ENCODE measurements at places on chromosomes 7 and 10. TPM values are rescaled to one million over a fixed set of nuclear protein-coding genes. Genes with fewer than 3 reads are reported as not detected.

DNA sequence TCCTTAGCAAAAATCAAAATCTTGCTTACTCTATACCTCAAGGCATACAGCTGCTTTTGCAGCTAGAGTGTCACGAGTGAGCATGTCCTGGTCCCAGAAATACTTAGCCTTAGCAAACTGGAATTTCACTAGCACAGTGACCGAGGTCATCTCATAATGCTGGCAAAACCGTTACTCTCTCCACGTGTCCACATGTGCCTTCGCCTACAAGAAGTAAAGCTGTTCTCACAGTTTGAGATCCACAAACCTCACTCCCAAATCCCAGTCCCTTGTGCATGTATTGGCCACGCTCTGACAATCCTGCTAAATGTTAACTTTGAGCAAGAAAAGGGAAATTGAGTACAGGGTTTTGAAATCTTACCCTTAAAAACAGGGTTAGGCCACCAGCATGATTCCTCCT, 111.0 kb upstream of the PLXDC2 start:
- DNase-seq = no peak
- no peaks in the 10 kb centered on the region for H3K36me3 ChIP-seq
- H3K27me3 ChIP-seq = no peaks in the 10 kb centered on the region
- H3K4me3 ChIP-seq = no peak overlapping the region
- no peaks in the 10 kb centered on the region for H3K4me1 ChIP-seq

- no peaks in the 10 kb centered on the region for H3K27me3 ChIP-seq
- no peak for DNase-seq
- H3K36me3 ChIP-seq = no peaks in the 10 kb centered on the region
- no peaks in the 10 kb centered on the region for H3K4me1 ChIP-seq
- no peak overlapping the region for H3K4me3 ChIP-seq
Measured at GRCh38 chr10:118209215-118209614, 132.9 kb downstream of the FAM204A start.

DNA sequence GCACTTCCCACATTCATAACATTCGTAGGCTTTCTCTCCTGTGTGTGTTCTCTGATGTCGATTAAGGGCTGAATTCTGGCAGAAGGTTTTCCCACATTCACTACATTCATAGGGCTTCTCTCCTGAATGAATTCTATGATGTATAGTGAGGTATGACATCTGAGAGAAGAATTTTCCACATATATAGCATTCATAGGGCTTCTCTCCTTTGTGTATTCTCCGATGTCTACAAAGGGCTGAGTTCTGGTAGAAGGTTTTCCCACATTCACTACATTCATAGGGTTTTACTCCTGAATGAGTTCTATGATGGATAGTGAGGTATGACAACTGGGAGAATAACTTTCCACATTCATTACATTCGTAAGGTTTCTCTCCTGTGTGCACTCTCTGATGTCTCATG, 15.6 kb downstream of the ZNF12 start:
- no peaks in the 10 kb centered on the region for H3K27me3 ChIP-seq
- H3K4me3 ChIP-seq = no peak overlapping the region
- H3K4me1 ChIP-seq = no peaks in the 10 kb centered on the region
- H3K27ac ChIP-seq = no peak overlapping the region

- no peaks in the 10 kb centered on the region for H3K27me3 ChIP-seq
- no peak for DNase-seq
- no peak overlapping the region for H3K27ac ChIP-seq
- H3K36me3 ChIP-seq = no peaks in the 10 kb centered on the region
- peak overlapping the region; percentile 57 for H3K4me3 ChIP-seq
Measured at GRCh38 chr7:130486954-130487436, 4.9 kb upstream of the MEST start.

GRCh38 chr10:103890194-103890658, 27.8 kb downstream of the STN1 start:
- H3K27me3 ChIP-seq = no peaks in the 10 kb centered on the region
- DNase-seq = peak; percentile 68
- H3K27ac ChIP-seq = peak overlapping the region; percentile 82
- no peak overlapping the region for H3K4me3 ChIP-seq
- peaks cover 75% of the 10 kb centered on the region for H3K4me1 ChIP-seq

GRCh38 chr7:126656165-126656564, 596.6 kb downstream of the GRM8 start:
- H3K4me1 ChIP-seq = no peaks in the 10 kb centered on the region
- no peaks in the 10 kb centered on the region for H3K27me3 ChIP-seq
- no peak for DNase-seq
- H3K27ac ChIP-seq = no peak overlapping the region

The TMEM176B gene
- total RNA-seq = 45.2 TPM

The SEC31B gene
- 8.8 TPM for total RNA-seq

DNA sequence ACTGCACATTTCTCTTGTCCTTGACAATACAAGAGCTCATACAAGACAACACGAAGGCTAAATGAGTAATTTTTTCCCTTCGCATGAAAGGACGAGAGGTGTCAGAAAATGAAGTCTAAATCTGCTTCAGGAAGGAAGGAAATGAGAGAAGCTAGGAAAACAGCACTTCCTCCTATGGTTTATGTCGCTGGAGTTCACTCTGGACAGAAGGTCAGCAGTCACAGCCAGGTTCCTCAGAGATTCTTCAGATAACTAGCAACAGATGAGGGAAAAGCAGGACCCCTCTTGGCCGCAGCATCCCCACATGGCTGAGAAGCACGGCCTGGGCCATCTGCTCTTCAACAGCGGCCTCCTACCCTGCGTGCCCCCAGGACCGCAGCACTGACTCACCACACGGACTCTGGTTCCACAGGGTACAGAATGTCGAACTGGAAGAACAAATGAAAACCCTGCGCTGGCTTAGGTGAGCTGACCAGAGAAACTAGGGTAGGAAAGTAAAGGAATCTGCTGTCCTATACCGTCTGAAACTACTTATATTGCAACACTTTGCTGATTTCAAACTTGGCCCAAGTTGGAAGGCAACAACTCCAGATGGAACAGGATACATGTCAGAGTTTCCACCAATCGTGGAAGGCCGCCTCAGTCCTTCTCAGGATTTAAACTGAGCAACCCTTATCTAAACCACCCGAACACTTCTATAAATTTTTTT, 26.3 kb downstream of the DNMBP start:
- DNase-seq = no peak
- peaks cover 10% of the 10 kb centered on the region for H3K4me1 ChIP-seq
- peak overlapping the region; percentile 80 for H3K27ac ChIP-seq
- no peaks in the 10 kb centered on the region for H3K36me3 ChIP-seq
- no peak overlapping the region for H3K4me3 ChIP-seq
- no peaks in the 10 kb centered on the region for H3K27me3 ChIP-seq

The ARHGAP22 gene
- 10.4 TPM for total RNA-seq

- no peaks in the 10 kb centered on the region for H3K36me3 ChIP-seq
- H3K4me3 ChIP-seq = no peak overlapping the region
- DNase-seq = no peak
Measured at GRCh38 chr7:70830060-70830395, 301.9 kb upstream of the GALNT17 start.

DNA sequence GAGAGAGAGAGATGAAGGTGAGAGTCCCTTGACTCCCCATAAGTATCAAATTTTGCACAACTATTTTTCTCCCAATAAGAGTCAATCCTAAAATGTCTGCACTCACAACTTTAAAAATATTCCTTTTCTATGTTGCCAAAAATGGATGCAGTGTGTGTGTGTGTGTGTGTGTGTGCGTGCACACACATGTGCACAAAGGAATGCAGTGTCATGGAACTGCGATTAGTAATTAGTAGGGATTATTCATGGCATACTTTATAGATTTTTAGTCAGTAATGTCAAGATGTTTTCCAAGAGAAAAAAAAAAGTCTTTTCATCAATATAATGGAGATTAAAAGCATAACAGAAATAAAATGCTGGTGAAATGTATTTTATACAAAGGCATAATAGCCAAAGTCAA, 179.1 kb upstream of the LRRTM3 start:
- H3K4me3 ChIP-seq = no peak overlapping the region
- no peaks in the 10 kb centered on the region for H3K4me1 ChIP-seq
- no peak overlapping the region for H3K27ac ChIP-seq
- DNase-seq = no peak

DNA sequence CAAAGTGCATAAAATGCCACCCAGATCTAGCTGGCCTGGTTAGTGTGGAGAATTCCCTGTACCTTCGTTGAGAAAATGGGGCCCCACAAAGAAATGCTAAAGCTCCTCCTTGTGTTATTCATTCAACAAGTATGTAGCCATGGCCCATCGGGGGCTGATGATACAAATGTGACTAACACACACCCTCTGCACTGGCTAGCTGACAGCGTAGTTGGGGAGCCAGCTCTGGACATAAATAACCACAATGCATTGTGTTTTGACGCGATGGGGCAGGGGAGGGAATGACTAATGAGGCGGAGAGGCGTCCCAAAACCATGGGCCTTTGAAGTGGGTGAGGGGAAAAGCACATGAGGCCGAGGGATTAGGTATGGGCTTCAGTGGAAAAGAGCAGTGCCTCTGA, 28.2 kb upstream of the ASL start:
- no peak overlapping the region for H3K4me3 ChIP-seq
- peaks cover 2% of the 10 kb centered on the region for H3K4me1 ChIP-seq
- no peak overlapping the region for H3K27ac ChIP-seq

DNA sequence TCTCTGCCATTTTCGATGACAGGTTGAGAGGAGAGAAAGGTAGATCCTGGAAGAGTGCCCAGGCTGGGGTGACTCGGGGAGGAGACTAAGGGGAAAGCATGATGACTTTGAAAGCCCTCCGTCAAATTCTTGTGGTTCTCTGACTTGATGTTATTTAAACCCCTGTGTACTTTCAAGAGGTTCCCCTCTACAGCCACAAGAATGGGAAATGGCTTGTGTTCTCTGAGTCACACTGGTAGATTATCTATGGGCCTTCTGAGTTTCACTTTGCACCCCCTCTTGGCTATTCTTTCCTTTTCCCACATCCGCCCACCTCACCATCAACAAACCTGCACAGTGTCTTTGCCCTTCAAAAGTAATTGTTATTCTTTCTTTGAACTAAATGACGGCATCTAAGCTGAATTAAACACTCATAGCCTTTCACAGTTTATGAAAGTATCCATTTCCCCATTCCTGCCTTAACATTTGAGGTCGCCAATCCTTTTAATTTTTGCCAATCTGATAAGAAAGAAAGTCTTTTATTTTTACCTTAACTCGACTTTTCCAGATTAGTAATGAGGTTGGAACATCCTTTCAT, 24.1 kb downstream of the PRF1 start:
- no peaks in the 10 kb centered on the region for H3K27me3 ChIP-seq
- no peak overlapping the region for H3K4me3 ChIP-seq
- peak overlapping the region; percentile 13 for H3K27ac ChIP-seq
- H3K36me3 ChIP-seq = no peaks in the 10 kb centered on the region
- H3K4me1 ChIP-seq = peaks cover 16% of the 10 kb centered on the region

The CALN1 gene
- total RNA-seq = not detected

DNA sequence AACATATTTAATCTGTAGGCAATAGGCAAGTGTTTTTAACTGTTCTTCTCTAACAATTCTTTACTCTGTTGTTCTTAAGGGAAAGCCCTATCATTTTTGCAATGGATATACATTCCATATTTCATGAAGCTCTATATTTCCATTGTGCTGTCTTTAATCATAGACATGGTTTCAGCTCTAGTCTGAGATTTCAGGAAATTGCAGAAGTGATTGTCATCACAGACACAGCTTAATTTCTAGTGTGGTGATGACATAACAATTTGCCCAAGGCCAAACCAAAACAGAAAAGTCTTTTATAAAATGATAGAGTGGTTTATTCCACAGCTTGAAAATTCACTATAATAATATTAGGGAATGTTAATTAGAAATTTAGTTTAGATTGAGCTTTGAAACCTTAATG, 494.1 kb upstream of the SEMA3A start:
- H3K4me3 ChIP-seq = no peak overlapping the region
- no peaks in the 10 kb centered on the region for H3K36me3 ChIP-seq

GRCh38 chr7:103094102-103094501, 19.2 kb downstream of the ARMC10 start:
- H3K4me3 ChIP-seq = no peak overlapping the region
- no peak for DNase-seq
- no peaks in the 10 kb centered on the region for H3K27me3 ChIP-seq
- H3K36me3 ChIP-seq = peaks cover 74% of the 10 kb centered on the region
- no peaks in the 10 kb centered on the region for H3K4me1 ChIP-seq

The KLLN gene
- 0.58 TPM for total RNA-seq

DNA sequence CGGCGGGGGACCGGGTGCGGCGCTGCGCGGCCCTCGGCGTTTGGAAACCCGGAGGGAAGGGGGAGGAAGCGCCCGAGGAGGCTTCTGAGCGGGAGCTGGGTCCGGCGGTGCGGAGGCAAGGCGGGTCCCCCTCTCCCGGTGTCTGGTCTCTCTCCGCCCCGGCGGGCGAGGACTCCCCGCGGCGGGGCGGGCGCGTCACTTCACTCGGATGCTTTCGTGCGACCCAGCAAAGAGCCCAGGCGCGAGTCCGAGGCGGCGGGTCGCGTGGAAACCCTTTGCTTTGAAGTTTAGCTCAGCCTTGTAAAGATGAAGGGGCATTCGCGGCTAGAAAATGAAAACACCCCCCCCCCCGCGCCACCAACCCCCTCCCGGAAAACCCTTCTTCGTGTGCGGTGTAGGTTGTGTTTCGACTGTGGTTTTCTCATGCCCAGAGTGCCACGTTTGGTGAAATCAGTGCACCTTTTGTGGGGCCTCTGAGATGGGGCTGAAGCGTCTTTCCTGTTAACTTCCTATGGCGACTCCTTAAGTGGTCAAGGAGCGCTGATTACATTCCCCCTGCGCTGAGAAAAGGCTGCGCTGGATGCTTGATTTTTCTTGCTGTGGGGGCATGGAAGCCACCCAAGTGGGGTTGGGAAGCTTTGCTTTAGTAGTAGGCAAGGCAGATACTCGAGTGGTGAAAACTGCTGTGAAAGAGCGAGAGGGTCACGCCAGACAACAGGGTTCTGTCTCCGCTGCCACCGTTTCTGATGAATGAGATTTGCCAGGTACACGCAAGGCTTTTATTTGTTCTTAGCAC, 876 bp downstream of the GNAI1 start:
- DNase-seq = no peak
- H3K4me1 ChIP-seq = peaks cover 12% of the 10 kb centered on the region
- no peaks in the 10 kb centered on the region for H3K27me3 ChIP-seq
- peak overlapping the region; percentile 64 for H3K4me3 ChIP-seq

DNA sequence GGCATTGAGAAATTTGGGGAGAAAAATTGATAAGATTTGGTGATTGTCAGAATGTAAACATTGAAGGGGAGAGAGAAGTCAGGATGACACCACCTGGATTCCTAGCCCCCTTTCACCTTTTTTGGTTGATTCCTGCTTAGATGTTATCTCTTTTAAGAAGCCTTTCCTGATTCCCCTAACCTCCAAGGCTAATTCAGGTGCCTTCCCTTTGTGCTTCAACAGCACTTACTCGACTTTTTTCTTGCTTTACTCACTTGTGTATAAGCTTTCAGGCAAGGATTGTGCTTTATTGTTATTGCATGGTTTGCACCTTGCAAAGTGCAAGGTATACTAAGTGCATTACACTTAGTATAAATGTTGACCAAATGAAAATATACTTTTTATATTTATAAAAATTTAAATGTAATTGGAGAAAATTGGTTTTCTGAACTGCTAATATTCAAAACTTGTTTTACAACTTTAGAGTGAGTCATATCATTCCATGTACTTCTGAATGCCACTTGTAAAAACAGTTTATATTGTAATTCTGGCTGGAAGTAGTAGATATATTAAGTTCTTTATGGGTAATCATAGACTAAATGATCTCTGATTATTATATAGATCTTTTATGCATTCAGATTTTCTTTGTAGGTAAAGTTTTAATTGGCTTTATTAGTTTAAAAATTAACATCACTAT, 13.2 kb downstream of the SHOC2 start:
- no peak overlapping the region for H3K27ac ChIP-seq
- H3K4me3 ChIP-seq = no peak overlapping the region
- no peaks in the 10 kb centered on the region for H3K27me3 ChIP-seq
- peaks cover 4% of the 10 kb centered on the region for H3K36me3 ChIP-seq
- no peak for DNase-seq

All from left lung (tissue), 14 donors.